H9 (cell line): ENCODE measurements at places on chromosomes 1 and 21. TPM values are rescaled to one million over a fixed set of nuclear protein-coding genes. Genes with fewer than 3 reads are reported as not detected.

The HAO2 gene
- total RNA-seq, result 0.13 and 0.61 TPM in 2 replicates

The S100A9 gene
- total RNA-seq, result not detected in 2 replicates

DNA sequence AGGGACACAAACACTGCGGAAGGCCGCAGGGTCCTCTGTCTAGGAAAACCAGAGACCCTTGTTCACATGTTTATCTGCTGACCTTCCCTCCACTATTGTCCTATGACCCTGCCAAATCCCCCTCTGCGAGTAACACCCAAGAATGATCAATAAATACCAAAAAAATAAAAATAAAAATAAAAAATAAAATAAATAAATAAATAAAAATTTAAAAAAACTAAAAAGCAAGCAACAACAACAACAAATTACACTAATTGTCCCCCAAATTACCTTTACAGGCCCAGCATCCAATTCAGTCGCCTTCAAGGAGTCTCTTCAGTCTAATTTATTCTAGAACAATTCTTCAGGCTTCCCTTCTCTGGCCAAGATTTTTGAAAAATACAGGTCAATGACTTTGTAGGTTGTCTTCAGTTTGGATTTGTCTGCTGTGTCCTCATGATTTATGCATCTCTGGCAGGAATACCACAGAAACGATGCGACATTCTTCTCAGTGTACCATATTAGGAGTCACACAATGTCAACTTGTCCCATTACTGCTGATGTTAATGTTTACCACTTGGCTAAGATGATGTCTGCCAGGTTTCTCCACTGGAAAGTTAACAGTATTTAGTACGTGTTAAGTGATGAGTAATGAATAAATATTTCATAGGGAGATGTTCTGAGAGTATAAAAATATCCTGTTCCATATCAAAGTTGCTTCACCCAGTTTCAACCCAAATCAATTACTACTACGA, 20.3 kb upstream of the BMP8B start:
- no peak for DNase-seq

The PCP4 gene
- total RNA-seq, result 0.59 and 0.77 TPM in 2 replicates

- DNase-seq, result no peak
Measured at GRCh38 chr1:28761189-28761588, 24.4 kb downstream of the YTHDF2 start.

DNA sequence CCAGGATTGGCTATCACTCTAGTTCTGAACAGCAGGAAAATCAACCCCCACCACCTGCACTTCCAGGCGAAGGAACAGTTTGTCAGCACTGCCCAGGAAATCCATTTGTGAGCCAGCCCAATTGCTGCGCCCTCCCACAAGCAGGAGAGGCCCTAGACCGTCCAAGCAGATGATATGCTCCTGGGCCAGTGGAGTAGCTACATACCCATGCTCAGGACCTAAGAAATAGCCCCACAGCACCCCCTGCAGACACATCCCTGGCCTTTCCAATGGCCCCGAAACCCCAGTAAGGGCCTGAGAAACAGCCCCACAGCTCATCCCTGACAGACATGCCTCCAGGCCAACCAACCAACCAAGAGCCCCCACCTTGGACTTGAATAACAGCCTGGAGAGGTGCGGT, 111.5 kb upstream of the ZC3H11B start:
- peak; percentile 41 for DNase-seq

DNA sequence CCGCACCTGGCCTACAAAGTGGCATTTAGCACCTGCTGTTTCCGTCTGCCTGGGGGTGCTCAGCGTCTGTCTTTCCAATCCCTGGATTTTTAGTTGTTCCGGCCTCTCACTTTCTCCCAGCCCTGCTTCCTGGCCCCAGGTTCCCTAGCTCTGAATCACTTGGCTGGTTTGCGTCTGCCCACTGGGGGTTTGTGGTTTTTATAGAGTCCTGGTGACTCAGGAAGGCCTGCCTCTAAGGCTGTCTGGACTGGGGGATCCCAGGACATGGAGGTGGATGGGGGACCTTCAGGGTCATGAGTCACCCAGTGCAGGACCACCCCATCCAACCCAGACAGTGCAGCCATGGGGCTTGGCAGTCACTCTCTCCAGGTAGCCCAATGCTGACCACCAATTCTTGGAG, 53.5 kb downstream of the MRPL37 start:
- no peak for DNase-seq

GRCh38 chr1:53061859-53062707, at the start of gene PODN:
Gene PODN, plus strand, starts transcription at chr1:53062213. Its CDS starts 7,643 bp downstream, at chr1:53069856.
- DNase-seq, result no peak

The ZNF683 gene
- total RNA-seq, result not detected in 2 replicates

DNA sequence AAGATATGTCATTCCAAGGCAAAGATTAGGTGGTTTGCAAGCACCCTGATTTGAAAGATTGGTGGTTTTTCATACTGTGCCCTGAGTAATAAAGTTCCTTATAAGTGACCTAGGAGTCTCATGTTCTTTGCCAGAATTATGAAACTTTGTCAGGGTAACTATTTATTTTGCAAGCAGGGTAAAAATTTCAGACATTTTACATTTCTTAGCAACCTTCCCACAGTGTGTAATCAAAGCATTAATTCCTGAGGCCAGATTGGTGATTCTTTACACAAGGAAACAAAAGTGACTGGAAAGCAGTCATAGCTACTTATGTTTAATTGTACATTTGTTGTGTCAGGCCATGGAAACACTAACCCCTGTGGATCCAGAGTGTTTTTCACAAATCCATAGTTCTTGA, 998.0 kb upstream of the B3GALT2 start:
- DNase-seq, result no peak

GRCh38 chr1:96863449-96863848, 141.9 kb downstream of the PTBP2 start:
- DNase-seq, result no peak

- DNase-seq, result no peak
Measured at GRCh38 chr1:202565890-202566602, 144.2 kb downstream of the SYT2 start.

DNA sequence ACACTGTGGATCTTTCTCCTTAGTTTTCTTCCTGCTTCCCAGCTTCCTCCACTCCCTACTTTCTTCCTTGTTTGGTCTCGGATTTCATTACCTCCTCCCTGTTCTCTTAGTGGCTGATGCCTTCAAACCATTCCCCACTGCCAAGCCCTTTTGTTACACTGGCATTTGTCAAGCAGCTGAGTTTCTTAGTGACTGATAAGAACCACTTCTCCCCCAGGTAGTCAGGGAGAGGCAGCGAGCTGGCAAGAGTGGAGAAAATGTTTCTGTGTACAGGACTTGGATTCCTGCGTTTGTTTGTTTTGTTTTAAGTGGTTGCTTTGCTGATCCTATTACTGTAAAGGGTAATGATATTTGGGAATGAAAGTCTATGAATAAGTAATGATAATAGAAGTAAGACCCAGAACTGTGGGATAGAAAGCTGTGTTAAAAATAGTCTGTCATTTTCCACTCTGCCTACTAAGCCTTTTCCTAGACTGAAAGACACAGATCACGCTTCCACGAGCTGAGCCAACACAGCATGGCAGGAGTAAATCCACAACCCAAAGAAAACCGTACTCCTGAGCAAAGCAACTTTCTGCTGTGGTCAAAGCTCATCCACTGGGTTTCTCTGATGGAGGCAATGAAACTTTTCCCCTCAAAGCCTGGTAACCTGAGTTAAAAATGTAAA, 10.1 kb upstream of the SERTAD4 start:
- DNase-seq, result peak; percentile 58

GRCh38 chr1:228361314-228362140, 45.1 kb downstream of the TRIM11 start:
- DNase-seq, result no peak

- DNase-seq, result no peak
Measured at GRCh38 chr1:38563942-38564735, 295.4 kb downstream of the RRAGC start.

DNA sequence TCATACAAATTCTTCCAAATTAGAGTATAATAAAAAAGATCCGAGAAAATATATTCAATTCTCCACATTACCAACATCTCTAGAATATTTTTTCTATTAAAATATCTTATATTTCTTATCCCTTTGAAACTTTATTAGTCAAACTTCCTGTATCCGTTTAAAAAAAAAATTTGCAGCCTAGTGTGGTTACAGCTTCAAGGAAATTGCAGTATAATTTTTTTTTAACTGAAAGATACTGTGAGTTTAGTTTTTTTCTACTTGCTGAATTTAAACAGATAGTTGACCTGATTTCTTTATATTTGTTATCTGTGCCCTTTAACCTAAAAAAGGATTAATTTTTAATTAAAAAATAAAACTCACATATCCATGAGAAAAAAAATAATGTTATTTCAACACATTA, 1.5 kb downstream of the RGS18 start:
- no peak for DNase-seq

GRCh38 chr1:106603616-106604015, 452.9 kb upstream of the PRMT6 start:
- DNase-seq, result no peak

GRCh38 chr21:25818121-25818520, 83.3 kb downstream of the GABPA start:
- no peak for DNase-seq

- DNase-seq, result no peak
Measured at GRCh38 chr1:153956997-153957715, 1.3 kb downstream of the CRTC2 start.

DNA sequence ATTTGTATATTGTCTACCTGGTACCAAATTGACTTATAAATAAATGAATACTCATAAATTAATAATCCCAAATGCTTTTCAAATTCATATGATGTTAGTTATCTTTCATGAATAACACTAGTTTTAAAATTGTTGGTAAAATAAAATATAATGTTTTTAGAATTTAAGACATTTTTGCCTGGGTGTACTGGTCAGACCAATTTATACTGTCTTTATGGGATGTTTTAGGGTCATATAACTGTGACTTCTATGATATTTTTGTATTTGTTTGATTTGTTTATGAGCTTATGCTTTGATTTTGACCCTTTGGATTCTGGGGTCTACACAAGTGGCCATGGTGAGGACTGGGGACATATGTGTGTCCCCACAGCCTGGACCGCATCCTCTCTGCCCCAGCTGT, 54.1 kb upstream of the KLHDC7A start:
- DNase-seq, result no peak

GRCh38 chr1:55980582-55980981, 598.8 kb downstream of the PLPP3 start:
- no peak for DNase-seq

DNA sequence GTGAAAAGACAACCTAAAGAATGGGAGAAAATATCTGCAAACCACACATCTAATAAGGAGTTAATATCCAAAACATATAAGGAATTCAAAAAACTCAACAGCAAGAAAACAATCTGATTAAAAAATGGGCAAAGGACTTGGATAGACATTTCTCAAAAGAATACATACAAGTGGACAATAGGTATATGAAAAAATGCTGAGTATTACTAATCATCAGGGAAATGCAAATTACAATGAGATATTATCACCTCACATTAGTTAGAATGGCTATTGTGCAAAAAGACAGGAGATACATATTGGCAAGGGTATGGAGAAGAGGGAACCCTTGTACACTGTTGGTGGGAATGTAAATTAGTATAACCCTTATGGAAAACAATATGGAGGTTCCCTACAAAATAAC, 44.9 kb downstream of the TRMT1L start:
- no peak for DNase-seq

The ADAM30 gene
- total RNA-seq, result not detected in 2 replicates

The ANKRD35 gene
- total RNA-seq, result 0.18 and 0.28 TPM in 2 replicates

The VANGL2 gene
- 57.7 and 58.5 TPM in 2 replicates for total RNA-seq

The ST6GALNAC3 gene
- 10.7 and 11.2 TPM in 2 replicates for total RNA-seq

DNA sequence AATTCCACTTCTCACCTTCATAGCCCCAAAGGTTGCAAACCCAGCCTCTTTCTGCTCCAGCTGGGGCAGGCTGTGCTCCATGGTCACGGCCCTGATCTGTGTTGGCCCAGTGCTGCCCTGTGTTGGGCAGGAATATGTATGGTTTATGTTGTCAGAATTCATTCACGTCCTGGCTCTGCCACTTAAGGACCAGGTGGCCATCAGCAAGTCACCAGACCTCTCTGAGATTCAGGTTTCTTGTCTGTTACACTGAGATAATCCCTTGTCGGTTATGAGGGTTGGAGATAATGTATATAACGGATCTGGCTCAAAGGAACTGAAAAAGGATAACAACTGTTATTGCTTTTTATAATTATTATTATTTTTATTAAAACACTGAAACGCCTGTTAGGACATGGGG, 39.1 kb upstream of the SELENON start:
- no peak for DNase-seq
